ENCODE measurements at places on chromosomes 3 and 15.

- DNase-seq, result no peak
Measured at GRCh38 chr3:69044608-69045007, 7.5 kb downstream of the TMF1 start.

DNA sequence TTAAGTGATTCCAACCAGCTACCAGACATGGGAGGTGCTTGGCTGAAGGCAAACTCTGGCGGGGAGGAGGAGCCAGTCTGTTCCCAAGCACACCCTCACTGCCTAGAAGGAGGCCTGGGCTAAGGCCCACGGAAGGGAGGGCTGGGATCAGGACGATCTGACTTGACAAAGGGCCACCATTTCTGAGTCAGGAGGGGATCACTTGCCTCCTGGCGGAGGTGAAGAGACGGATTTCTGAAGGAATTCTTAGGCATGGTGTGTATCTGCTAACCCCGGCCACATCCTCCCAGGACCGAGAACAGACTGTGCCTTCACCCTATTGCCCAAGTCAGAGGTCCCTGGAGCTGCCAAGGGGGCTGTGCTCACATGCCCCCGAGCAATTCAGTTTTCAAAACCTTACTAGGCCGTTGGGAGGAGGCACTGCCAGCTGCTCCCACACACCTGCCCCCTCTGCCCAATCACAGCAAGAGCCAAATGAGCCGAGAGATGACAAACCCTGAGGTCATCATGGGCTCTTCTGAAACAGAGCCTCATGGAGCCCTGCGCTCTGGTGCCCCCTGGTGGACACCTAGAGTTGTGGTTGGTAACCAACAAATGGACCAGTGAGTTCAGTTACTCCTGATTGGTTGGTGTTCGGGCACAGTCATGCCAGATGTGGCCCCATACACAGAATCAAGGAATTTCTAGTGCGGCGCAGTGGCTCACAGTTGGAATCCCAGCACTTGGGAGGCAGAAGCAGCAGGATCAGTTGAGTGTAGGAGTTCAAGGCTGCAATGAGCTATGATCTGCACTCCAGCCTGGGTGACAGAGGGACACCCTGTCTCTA, 6.5 kb upstream of the TNK2 start:
- peak; percentile 97 for DNase-seq

- DNase-seq, result no peak
Measured at GRCh38 chr3:32815841-32816438, 1.9 kb upstream of the TRIM71 start.

- DNase-seq, result no peak
Measured at GRCh38 chr3:16842272-16843270, 42.2 kb upstream of the PLCL2 start.

DNA sequence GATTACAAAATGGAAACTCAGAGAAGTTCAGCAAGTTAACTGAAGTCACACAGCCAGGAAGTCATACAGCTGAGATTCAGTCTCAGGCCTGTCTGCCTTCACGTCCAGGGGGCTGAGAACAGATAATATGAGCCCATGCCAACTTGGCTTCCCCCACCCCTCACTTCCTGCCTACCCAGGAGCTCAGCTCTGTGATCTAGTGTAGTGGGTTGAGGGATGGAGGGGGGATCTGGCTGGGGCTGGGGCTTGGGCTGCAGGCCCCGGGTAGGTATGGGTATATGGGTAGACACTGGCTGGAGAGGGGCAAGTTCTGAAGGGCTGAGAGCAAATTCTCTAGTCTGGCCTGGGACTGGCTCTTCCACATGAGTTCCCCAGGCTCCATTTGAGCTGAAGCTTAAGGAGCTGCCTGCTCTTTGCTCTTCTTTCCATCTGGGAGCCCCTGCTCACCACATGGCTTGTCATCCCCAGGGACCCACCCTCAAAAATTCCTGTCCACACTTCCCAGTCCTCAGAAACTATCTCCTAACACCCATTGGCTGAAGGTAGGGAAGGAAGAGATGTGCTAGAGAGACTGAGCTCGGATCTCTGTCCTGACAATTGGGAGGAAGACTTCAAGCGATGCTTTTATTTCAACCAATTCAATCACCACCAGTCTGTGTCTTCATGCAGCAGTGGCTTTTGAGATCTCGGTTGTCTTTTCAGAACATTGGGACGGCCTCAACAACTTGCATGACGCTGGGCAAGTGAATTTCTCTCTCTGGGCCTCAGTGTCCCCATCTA, 2.0 kb downstream of the RASGRF1 start:
- no peak for DNase-seq

DNA sequence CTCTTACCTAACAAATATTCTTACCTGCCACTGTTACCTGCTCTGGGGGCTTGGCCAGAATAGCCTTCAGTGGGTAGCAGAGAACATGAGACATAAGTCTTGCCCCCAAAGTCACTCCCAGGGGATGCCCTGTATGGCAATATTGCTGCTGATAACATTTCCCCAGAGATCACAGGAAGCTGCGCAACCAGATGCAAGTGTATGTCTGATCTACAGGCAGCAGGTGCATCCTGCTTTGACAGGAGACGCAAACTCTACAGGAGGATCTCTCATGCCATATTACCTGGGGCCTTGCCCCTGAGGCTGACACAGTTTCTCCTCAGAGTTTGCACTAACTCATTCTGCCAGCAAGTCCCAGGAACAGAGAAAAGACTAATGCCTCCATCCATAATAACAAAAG, 174.4 kb upstream of the LPP start:
- no peak for DNase-seq

GRCh38 chr3:51945031-51945840, 3.1 kb downstream of the PARP3 start:
- no peak for DNase-seq
